IMR-90 (cell line): ENCODE measurements at places on chromosomes 13 and 19. TPM values are rescaled to one million over a fixed set of nuclear protein-coding genes. Genes with fewer than 3 reads are reported as not detected.

- H3K27me3 ChIP-seq, result no peaks in the 10 kb centered on the region
- DNase-seq, result peak; percentile 79
- peaks cover 28% of the 10 kb centered on the region for H3K4me1 ChIP-seq
- peak overlapping the region; percentile 87 for H3K4me3 ChIP-seq
- H3K36me3 ChIP-seq, result no peaks in the 10 kb centered on the region; the same call in 1 of the 2 replicates
Measured at GRCh38 chr19:4909897-4910593, 744 bp downstream of the UHRF1 start.

- DNase-seq, result peak; percentile 41
- H3K4me3 ChIP-seq, result no peak overlapping the region
- no peak overlapping the region for H3K27ac ChIP-seq
- no peaks in the 10 kb centered on the region for H3K36me3 ChIP-seq
- no peaks in the 10 kb centered on the region for H3K4me1 ChIP-seq
Measured at GRCh38 chr19:56350416-56351045, 35.9 kb upstream of the ZSCAN5A start.

- DNase-seq, result no peak
- peaks cover 22% of the 10 kb centered on the region for H3K27me3 ChIP-seq
- H3K4me1 ChIP-seq, result no peaks in the 10 kb centered on the region
- H3K36me3 ChIP-seq, result no peaks in the 10 kb centered on the region
- no peak overlapping the region for H3K4me3 ChIP-seq
Measured at GRCh38 chr19:42032431-42032830, 37.6 kb downstream of the GRIK5 start.

- H3K27me3 ChIP-seq, result no peaks in the 10 kb centered on the region
- H3K4me1 ChIP-seq, result peaks cover 4% of the 10 kb centered on the region
- no peak overlapping the region for H3K4me3 ChIP-seq
- H3K27ac ChIP-seq, result no peak overlapping the region
Measured at GRCh38 chr13:107586216-107586615, 629.1 kb downstream of the LIG4 start.

DNA sequence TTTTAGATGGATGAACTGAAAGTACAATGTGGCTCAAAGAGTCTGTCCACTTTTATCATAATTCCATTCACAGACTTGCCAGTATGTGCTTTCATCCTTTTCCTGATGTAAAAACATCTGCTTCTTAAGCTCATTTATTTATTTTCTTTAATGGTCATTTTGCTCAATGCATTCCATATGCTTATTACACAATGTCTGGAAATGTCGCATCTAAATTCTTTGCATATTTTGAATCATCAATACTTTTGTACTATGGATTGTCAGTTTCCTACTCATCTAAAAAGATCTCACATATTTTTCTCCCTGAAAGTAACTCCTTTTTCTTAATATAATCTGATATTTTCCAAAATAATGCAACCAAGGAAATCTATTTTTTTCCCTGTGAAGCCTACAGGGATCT is 1315.8 kb downstream of the EFNB2 start:
- H3K4me1 ChIP-seq, result peaks cover 5% of the 10 kb centered on the region
- no peaks in the 10 kb centered on the region for H3K36me3 ChIP-seq
- H3K4me3 ChIP-seq, result no peak overlapping the region
- no peaks in the 10 kb centered on the region for H3K27me3 ChIP-seq
- peak overlapping the region; percentile 8 for H3K27ac ChIP-seq

DNA sequence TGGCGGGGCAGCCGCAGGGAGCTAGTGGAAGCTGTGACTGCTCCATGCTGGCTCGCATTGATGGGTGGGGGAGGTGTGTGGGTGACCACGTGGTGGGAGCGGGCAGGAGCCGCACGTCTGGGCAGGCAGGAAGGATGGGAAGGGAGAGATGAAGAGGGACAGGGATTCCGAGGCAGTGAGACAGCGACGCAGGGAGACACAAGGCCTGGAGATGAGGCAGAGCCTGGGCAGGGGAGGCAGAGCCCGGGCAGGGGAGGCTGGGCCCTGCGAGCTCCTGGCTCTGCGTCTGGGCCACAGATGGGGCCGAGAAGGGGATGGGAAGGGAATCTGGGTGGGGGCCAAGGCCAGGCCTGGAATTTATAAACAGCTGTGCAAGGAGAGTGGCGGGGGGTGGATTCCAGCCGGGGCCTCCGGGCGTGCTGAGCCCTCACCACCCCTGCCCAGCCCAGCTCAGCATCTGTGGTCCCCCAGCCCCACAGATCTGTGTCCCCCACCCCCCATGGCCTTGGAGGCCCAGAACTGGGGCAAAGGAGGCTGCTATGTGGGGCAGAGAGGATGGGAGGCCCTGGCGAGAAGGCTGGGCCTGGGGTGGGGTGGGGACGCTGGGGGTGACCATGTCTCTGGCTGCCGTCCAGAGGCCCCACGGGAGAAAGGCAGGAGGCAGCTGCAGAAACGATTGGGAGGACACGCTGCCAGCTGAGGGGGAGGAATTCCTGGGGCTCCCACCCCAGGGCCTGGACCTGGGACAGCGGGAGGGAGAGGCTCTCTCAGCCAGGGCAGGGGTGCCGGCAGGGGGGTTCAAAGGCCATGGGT is 6.0 kb downstream of the EHD2 start:
- H3K27me3 ChIP-seq, result no peaks in the 10 kb centered on the region
- H3K27ac ChIP-seq, result peak overlapping the region; percentile 97
- peak; percentile 99 for DNase-seq
- H3K4me1 ChIP-seq, result peaks cover 39% of the 10 kb centered on the region
- 0 out of 2 replicates have a peak overlapping the region, but pooled peaks have one; percentile 7 for H3K4me3 ChIP-seq
- peaks cover 49% of the 10 kb centered on the region for H3K36me3 ChIP-seq

GRCh38 chr13:51786425-51787265 is 17.3 kb downstream of the DHRS12 start:
- no peaks in the 10 kb centered on the region; the same call in 1 of the 2 replicates for H3K36me3 ChIP-seq
- no peaks in the 10 kb centered on the region for H3K27me3 ChIP-seq
- no peak for DNase-seq
- H3K4me3 ChIP-seq, result no peak overlapping the region

- no peak overlapping the region for H3K27ac ChIP-seq
- peaks cover 21% of the 10 kb centered on the region for H3K36me3 ChIP-seq
- no peak for DNase-seq
- H3K27me3 ChIP-seq, result no peaks in the 10 kb centered on the region
Measured at GRCh38 chr19:55621673-55622231, 2.6 kb downstream of the ZNF784 start.

DNA sequence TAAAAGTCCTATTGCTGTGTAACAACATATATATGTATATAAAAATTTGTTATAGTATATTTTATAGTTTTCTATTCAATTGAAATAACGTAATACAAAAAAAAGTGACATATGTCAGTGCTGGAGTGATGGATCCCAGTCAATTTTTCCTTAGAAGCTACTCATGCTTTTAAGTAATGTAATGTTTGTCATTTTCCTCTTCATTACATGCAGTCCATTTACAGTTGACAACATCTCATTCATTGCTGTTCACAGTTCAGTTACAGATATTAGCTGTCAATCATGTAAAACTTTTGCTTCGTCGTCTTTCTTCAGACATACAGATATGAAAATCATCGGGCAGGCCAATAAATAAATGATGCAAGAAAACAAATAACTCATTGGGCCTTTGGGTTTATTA is 525.1 kb upstream of the PRR20A start:
- no peaks in the 10 kb centered on the region for H3K4me1 ChIP-seq
- no peak overlapping the region for H3K27ac ChIP-seq
- no peak for DNase-seq

DNA sequence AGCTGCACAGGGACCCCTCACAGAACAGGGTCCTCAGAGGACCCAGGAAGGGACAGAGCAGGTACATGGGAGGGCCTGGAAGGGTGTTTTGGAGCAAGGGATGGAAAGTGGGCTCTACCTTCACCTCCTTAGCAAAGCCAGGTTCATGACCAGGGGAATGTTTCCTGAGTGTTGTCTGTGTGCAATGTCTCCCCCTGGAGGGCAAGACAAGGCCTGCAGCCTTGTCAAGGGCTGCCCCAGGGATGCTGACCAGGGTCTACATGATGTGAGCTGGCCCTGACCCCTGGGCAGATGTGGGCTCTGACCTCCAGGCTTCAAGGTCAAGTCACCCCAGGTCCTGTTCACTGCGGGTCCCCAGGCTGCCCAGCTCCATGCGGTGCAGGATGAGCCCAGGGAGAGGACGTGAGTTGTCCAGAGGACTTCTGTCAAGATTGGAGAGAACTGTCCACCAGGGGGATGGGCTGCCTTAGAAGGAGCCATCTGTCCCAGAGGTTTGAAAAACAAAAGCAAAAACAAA is 1.0 kb upstream of the CEACAM1 start:
- no peaks in the 10 kb centered on the region for H3K36me3 ChIP-seq
- peaks cover 18% of the 10 kb centered on the region for H3K27me3 ChIP-seq
- H3K4me1 ChIP-seq, result no peaks in the 10 kb centered on the region
- peak; percentile 19 for DNase-seq
- no peak overlapping the region for H3K27ac ChIP-seq
- no peak overlapping the region for H3K4me3 ChIP-seq

- no peaks in the 10 kb centered on the region for H3K27me3 ChIP-seq
- no peak overlapping the region for H3K27ac ChIP-seq
- H3K4me3 ChIP-seq, result no peak overlapping the region
- no peaks in the 10 kb centered on the region for H3K4me1 ChIP-seq
- no peak for DNase-seq
Measured at GRCh38 chr13:53152057-53152421, 123.4 kb downstream of the OLFM4 start.

DNA sequence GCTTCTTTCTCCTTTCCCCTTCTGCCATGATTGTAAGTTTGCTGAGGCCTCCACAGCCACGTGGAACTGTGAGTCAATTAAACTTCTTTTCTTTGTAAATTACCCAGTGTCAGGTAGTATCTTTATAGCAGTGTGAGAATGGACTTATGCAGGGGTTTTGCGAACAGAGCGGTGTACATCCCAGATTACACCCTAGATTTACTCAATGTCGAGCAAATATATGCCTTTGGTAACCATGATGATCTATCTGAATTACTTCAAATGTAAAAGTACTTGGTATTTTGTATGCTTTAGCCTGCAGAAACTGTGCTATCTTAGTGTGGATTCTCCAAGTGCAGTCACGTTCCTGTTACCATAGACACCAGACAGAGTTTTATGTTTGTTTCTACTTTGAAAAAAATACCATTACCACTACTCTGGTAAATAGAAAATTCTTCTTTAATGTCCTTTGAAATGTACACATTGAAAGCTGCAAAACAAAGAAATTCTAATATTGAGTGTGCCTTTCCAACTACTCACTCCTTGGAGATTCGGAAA is 510.4 kb upstream of the ARGLU1 start:
- H3K4me1 ChIP-seq, result no peaks in the 10 kb centered on the region
- H3K27me3 ChIP-seq, result peaks cover 6% of the 10 kb centered on the region
- no peak overlapping the region for H3K4me3 ChIP-seq
- no peak for DNase-seq
- H3K36me3 ChIP-seq, result no peaks in the 10 kb centered on the region

DNA sequence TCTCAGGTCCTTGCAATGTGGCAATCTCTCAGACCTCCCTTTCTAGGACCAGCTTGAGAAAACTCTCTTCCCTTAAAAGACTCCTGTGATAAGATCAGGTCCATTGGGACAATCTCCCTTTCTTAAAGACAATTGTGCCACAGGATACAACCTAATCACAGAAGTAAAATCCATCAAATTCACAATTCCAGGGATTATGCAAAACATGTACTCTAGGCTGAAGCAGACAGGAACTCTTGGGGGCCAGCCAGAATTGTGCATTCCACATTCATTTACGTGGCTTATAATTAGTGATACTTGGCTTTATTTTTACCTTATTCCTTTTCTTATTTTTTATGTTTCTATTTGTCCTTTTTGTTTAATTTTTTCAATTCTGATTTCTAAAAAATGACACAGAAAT is 257.9 kb downstream of the KLF12 start:
- H3K27ac ChIP-seq, result no peak overlapping the region
- peaks cover 5% of the 10 kb centered on the region; the same call in 1 of the 2 replicates for H3K4me1 ChIP-seq
- H3K36me3 ChIP-seq, result no peaks in the 10 kb centered on the region
- no peak overlapping the region for H3K4me3 ChIP-seq
- DNase-seq, result no peak

GRCh38 chr19:53871454-53871853 is 3.8 kb downstream of the MYADM start:
- no peak for DNase-seq
- H3K27me3 ChIP-seq, result no peaks in the 10 kb centered on the region
- no peak overlapping the region for H3K27ac ChIP-seq
- H3K4me1 ChIP-seq, result peaks cover 4% of the 10 kb centered on the region
- no peak overlapping the region for H3K4me3 ChIP-seq
- H3K36me3 ChIP-seq, result peaks cover 42% of the 10 kb centered on the region

DNA sequence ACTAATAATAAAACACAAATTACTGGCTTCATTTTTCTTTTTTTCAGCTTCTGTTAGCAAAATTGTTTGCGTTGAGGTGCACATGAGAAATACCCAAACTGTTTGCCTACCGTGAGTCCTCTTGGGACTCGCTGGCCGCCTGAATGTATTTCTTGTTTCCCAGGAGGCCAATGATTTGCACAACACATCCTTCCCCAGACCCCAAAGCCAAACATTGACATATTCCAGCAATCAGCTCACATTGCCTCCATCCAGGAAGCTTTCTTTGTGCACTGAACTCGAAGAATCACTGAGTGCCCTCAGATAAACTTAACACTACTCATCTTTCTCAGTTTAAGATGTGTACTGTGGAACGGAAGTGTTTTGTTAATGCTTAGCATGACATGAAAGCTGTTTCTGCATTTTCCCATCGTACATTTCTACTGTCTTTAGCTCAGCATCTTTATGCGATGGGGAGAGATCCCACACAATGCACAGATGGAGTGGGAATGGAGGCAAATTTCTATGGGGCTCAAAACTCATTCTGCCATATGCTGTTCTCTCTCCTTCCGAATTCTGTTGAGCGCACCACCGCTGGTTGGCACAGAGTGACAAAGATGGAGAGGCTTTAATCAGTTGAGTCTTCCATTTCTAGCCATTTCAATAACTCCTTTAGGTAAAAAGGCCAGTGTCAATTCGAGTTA is 399.5 kb downstream of the RFC3 start:
- no peaks in the 10 kb centered on the region for H3K27me3 ChIP-seq
- H3K36me3 ChIP-seq, result no peaks in the 10 kb centered on the region

ADAMTSL5 gene
- polyA plus RNA-seq, result 10.8 and 13.4 TPM in 2 replicates

SLC7A10 gene
- polyA plus RNA-seq, result not detected in 2 replicates

LYPD5 gene
- polyA plus RNA-seq, result 0.27 and 0.31 TPM in 2 replicates

ZNF415 gene
- polyA plus RNA-seq, result 3.9 and 4.2 TPM in 2 replicates

CCDC9 gene
- 8.6 and 9.6 TPM in 2 replicates for polyA plus RNA-seq

SYCN gene
- polyA plus RNA-seq, result not detected in 2 replicates

EPS8L1 gene
- 2.9 and 3.1 TPM in 2 replicates for polyA plus RNA-seq
